Stimulated activated CD8-positive, alpha-beta memory T cell treated with anti-CD3 and anti-CD28 coated beads, Interleukin-4, amount 100 ng/mL, for 24 hours (primary cell): ENCODE measurements at places on chromosomes 3 and 15.

- DNase-seq = no peak
Measured at GRCh38 chr3:14435175-14436014, 33.0 kb downstream of the SLC6A6 start.

- no peak for DNase-seq
Measured at GRCh38 chr15:79003896-79004295, 59.0 kb upstream of the CTSH start.

- DNase-seq = no peak
Measured at GRCh38 chr3:136860541-136860940, 1.5 kb upstream of the NCK1 start.

- no peak for DNase-seq
Measured at GRCh38 chr3:143950810-143951209, 20.8 kb upstream of the DIPK2A start.

GRCh38 chr3:179236669-179237301, 14.1 kb downstream of the KCNMB3 start:
- DNase-seq = no peak

GRCh38 chr15:72515591-72516389, 41.7 kb downstream of the ARIH1 start:
- no peak for DNase-seq

DNA sequence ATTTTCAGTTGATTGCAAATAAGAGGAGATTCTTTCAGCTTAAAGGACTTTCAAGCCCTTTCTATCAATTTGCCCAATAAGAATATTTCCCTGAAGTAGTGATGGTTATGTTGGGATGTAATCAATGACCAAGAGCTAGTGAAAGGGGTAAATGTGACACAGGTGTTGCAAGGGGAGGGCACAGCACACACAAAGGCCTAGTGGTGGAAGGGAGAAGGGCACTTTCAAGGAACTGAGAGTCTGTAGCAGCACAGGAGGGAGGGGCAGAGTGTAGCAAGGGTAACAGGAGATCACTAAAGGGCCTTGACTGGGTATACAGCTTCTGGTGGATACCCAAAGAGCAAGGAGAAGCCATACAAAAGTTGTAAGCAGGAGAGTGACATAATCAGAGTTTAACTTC, 217.8 kb upstream of the ARHGEF26 start:
- DNase-seq = no peak

- no peak for DNase-seq
Measured at GRCh38 chr3:178785961-178786360, 249.7 kb downstream of the KCNMB2 start.

DNA sequence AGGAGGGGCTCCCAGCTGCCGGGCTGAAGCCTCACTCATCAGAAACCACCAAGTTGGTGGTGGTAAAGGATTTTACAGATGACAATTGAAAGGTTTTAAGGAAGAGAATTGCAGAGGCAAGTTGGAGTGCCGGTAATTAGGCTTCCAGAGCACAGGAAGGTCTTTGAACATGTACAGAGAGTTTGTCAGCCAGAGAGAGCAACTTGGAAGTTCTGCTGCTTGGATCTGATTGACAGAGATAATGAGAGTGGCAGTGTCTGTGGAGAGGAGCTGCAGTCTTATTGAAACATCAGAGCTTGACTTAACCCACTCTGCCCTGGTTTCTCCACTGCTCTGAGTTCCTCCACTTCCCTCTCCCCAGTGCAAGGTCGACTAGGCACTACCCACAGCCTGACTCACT, 448.6 kb downstream of the EPHB1 start:
- DNase-seq = no peak

DNA sequence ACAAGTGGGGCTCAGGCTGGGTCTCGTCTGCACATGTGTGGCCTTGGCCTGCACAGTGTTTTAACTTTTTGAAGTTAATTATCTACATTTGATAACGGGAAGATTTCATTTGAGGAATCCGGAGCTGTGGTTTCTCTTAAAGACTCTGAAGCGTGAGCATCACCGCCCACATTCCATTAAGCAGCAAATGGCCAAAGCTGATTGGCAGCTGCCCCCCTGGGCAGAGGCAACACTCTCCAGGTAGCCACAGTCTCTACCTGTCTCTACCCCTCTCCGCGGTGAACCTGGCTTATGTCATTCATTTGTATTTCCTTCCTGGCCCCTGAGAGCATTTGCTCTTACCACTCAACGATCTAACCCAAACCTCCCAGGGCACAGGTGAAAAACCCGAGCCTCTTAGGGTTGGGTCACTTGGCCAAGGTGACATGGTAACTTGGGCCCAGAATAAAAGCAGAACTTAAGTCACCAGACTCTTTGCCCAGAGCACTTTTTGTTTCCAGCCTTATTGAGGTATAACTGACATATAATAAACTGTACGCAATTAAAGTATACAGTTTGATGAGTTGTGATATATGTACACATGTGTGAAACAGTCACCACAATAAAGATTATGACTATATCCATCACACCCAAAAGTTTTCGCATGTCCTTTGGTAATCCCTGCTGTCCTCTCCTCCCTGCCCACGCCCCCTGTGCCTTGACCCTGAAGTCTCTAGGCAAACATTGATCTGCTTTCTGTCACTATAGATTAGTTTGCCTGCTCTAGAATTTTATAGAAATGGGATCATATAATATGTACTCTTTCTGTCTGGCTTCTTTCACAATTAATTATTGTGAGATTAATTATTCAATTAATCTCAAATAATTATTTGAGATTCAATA, 245.7 kb upstream of the HES1 start:
- DNase-seq = no peak

GRCh38 chr3:39971559-39972031, 162.2 kb downstream of the MYRIP start:
- no peak for DNase-seq

- no peak for DNase-seq
Measured at GRCh38 chr3:172461530-172462138, 13.4 kb upstream of the GHSR start.

GRCh38 chr15:24919446-24919845, 35.3 kb upstream of the SNRPN start:
- no peak for DNase-seq

- no peak for DNase-seq
Measured at GRCh38 chr15:34616613-34617012, 33.2 kb upstream of the GOLGA8B start.

DNA sequence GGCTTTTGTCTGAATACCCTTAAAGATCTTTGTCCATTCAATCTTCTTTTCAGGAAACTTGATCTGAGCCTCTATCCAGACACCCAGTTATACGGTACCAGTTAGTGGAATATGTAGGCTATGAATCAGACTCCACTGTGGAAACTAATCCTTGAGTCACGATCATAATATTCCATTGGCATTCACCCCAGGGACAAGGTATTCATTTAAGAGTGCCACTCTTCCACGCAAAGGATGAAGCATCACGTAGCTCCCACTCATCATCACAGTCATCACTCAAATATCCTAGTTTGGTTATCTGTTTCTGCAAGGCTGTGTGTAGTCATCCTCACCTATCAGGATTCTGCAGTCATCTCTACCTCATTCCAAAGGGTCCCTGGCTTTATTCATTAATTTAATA, 85.6 kb downstream of the NEDD4 start:
- no peak for DNase-seq

DNA sequence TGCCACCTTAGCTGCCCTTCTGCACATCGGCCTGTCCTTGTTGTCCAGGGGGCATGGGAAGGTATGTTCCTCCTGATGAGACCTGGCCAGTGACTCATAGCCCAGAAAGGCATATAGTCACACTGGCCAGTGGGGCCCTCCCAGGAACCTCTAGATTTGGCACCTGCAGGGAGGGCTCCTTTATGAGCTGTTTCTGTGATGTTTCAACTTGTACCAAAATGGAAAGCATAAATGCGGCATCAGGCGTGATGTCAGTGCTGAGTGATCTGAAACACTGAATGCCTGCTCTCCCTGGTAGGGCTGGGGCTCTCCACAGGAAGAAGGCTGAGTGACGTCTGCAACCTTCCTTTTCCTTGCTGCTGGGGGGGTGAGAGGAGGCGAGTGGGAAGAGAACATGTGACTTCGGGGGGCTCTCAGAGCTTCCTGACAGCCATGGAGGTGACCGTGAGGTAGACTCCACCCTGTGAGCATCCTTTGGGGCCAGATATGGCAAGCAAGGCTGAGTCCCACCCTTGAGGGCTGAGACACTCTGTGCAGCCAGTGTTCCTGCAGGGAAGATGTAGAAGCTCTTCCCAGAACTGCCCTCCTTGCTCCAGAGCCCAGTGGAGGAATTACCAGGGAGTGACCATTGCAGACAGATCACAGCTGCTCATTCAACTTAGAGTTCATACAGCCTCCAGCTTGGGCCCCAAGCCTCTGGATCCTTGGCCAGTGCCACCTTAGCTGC, 37.1 kb upstream of the APEH start:
- no peak for DNase-seq

DNA sequence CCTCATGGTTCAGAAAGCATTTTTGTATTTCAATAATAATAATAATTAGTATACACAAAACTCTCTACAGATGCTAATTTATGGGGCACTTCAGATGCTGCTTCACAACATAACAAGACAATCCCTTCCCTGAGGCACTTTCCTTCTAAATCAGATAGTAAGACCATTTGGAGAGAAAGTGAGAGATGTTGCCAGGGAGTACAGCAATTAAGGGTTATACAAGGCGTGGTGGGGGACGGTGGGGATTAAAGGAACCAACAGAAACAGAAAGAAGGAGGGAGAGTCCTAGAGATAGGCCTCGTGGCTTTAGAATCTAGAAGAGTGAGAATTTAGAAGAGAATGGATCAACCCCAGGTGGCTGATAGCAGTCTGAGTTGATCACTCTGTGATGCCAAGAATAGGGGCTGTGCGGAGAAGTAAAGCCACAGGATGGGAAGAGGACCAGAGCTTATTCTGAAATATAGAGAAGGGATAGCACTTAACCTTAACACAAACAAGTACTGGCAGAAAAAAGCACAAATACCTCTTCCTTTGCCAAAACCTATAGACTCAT, 76.9 kb downstream of the ETFA start:
- DNase-seq = no peak

DNA sequence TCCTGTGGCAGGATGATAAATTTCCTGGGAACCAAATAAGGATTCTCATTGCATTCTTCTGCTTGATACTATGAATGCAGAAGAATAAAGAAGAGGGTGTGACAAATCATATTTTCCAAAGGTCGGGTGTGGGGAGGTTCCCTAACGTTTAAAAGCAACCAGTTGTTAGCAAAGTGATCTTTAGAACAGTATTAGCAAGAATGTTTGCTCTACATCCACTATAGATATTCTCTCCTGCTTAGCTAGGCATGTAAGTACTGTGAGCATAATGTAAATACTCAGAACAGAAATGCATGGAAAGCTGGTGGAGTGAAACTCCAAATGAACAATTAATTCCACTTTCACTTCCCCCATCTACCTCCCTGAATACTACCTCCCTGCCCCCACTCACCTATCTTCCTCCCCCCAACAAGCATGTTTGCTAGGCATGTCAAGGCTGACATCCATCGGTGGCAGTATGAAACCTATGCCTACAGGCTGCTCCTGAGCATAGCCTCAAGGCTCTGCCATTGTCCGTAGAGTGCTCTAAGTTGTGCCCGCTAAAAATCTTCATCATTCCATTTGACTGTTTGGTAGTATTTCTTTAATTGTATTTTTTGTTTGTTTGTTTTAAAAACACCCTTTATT, 329.7 kb downstream of the TIGIT start:
- DNase-seq = no peak

DNA sequence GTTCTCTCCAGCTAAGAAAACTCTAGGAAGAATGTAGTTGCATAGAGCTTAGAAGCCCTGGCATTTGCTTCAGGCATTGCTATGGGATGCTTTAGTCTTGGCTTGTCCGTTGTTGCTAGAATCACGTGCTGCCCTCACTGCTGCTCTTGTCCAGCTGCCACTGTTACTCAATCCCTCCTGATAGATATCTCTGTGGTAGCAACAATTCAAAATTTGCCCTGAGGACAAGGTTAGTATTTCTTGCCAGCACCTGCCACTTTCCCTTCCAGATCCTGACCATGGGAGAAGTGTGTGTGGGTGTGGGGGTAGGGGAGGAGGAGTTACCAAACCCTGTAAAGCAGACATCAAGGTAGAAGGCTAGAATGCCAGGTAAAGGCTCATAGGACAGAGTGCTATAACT, 113.8 kb downstream of the PPM1L start:
- DNase-seq = no peak

DNA sequence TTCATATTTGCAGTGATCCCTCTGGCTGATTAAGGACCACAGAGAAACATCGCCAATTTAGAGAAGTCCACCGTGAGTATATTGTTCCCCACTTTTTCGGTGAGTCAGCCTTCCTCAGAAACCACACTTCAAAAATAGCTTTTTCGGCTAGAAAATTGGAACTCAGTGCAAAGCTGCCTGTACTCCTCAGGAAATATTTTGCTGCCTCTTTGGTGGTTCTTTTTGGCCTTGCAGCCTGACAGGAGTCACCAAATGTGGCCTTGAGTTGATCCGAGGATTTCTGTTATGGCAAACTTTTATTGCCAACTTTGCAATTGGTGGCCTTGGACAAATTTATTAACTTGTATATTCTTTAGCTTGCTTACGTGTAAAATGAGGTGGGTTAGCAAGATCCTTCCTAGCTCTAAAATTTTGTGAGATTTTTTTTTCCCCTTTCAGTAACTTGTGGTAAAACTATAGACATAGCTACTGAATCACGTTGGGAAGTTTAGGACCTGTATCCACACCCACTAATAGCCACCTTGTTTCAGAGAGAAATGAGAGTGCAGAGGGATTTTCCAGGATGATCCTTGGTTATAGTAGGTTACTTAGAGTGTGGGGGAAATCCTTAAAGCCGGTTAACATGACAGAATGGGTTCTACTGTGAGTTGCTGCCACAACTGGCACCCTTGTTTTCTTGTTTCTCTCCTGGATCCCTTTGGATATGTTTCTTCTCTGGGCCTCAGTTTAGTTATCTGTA, 9.9 kb downstream of the ARL6IP5 start:
- DNase-seq = no peak

GRCh38 chr3:34364335-34364734, 565.9 kb downstream of the PDCD6IP start:
- no peak for DNase-seq

DNA sequence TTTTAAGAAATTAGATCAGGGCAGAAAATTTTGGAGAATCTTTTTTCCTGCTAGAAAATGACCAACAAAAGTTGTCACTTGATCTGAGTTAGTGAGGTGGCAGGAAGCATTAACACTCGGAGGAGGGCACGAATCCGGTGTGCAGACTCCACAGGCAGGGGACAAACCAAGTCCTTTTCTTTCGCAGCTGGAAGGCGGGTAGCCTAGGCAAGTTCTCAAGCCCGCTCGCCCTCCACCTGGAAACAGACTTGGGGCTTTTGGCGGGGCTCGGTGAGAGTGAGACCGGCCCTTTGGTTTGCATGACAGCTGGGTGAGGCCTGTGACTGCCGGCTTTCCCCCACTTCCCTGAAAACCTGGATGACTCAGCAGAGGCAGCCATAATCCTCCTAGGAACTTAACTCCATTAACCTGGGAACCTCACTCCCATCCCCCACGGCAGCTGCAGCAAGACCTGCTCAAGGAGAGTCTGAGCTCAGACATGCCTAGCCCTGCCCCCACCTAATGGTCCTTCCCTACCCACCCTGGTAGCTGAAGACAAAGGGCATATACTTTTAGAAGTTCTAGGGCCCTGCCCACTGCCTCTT, 134.8 kb downstream of the MFSD1 start:
- no peak for DNase-seq

- DNase-seq = no peak
Measured at GRCh38 chr3:107987036-107987939, 103.5 kb downstream of the CD47 start.

GRCh38 chr15:26661748-26662147, 111.1 kb downstream of the GABRB3 start:
- DNase-seq = no peak

GRCh38 chr3:120064641-120065040, 29.6 kb downstream of the GSK3B start:
- DNase-seq = no peak

- no peak for DNase-seq
Measured at GRCh38 chr15:59618406-59618805, 6.8 kb downstream of the GCNT3 start.
